ENCODE measurements at places on chromosomes 7 and 10.

GRCh38 chr10:102617816-102618215 is 26.5 kb upstream of the TRIM8 start:
- DNase-seq = no peak

- DNase-seq = no peak
Measured at GRCh38 chr10:78229489-78229888, 195.8 kb downstream of the RPS24 start.

- no peak for DNase-seq
Measured at GRCh38 chr10:4249841-4250586, 465.0 kb upstream of the KLF6 start.

- no peak for DNase-seq
Measured at GRCh38 chr7:142801601-142802295, 31.0 kb downstream of the PRSS2 start.

GRCh38 chr10:88138319-88138848 is 275.0 kb downstream of the PTEN start:
- DNase-seq = no peak

GRCh38 chr7:146116521-146117222 is at the start of gene CNTNAP2:
Gene CNTNAP2 (plus strand): TSS chr7:146116801. CDS start chr7:146116877, 76 bp downstream.
- DNase-seq = peak; percentile 17

- DNase-seq = no peak
Measured at GRCh38 chr10:47038881-47039561, 127.8 kb downstream of the PTPN20 start.

GRCh38 chr7:41940760-41941343 is 238.0 kb upstream of the INHBA start:
- no peak for DNase-seq

- DNase-seq = no peak
Measured at GRCh38 chr7:69588773-69589172, 9.5 kb upstream of the AUTS2 start.

DNA sequence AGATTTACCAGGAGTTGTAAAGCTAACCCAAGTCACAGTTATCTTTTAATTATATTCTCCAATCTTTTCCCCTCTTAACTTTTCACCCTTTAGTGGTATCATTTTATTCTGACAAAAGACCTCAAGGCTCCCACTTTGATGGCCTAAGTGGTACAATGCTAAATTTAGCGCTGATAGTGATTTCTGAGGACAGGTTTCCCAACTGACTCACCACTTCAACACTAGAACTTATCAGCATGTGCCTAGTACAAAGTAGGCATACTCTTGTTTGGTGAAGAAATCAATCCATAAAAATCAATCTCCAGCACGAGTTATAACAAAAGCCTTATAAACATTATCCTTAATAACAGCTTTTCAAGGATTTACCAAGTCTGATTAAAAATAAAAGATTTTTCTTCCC is 7.5 kb downstream of the SNX13 start:
- DNase-seq = no peak

- no peak for DNase-seq
Measured at GRCh38 chr10:46525177-46525823, 31.2 kb downstream of the GPRIN2 start.

- no peak for DNase-seq
Measured at GRCh38 chr10:1465993-1466764, 271.1 kb downstream of the ADARB2 start.

- DNase-seq = no peak
Measured at GRCh38 chr7:96061844-96062243, 260.1 kb downstream of the SLC25A13 start.

DNA sequence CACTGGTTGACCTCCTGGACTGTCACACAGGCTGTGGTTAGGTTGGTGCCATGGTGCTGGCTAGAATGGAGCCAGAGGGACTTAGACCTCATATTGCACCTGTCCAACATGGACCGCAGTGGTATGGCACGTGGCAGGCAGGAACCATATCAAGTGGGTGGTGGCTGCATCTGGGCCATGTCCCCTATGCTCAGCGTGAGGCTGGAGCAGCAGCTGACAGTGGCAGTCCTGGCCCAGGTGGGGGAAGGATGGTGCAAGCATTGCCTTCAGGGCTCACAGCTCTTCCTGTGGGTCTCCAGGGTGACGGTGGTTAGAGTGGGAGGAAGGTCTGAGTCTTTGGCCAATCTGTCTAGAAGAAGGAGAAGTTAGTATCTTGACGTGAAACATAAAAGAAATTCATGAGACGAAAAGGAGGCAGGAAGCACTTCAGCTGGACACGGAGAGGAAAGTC is 54.5 kb upstream of the PFKFB3 start:
- no peak for DNase-seq

GRCh38 chr10:71623098-71623985 is 96.2 kb downstream of the C10orf105 start:
- DNase-seq = no peak

DNA sequence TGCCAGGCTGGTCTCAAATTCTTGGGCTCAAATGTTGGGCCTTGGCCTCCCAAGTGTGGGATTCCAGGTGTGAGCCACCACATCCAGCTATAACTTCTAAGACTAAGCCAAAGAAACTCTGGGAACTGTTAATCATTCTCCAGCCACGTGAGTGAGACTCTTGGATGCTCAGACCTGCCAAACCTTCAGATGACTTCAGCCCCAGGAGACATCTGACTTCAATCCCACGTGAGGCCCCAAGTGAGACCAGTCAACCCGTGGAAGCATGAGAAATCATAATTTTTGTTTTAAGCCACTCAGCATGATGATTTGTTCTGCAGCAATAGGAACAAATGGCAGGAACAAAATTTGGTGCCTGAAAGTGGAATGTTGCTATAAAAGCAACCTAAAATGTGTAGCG is 4.3 kb upstream of the PCBD1 start:
- no peak for DNase-seq

- DNase-seq = no peak
Measured at GRCh38 chr7:105857009-105857952, 19.1 kb downstream of the ATXN7L1 start.

- DNase-seq = no peak
Measured at GRCh38 chr10:29761916-29762315, 127.1 kb upstream of the SVIL start.

DNA sequence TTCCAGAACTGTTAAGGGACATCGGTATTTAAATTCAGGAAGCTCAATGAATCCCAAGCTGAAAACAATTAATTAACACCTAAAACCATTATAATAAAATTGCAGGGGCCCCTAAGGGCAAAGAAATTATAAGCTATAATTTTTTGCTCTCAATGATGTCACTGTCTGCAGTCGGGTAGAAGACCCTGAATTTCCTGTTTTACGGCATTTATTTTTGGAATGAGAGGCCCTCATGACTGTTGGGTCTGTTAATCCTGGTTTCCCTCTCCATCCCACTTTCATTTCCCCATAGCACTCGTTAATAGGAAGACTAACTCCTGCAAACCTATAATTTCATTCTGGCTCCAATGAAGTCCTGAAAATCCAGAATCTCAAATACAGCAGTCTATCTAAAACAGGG is 25.8 kb upstream of the GPR37 start:
- no peak for DNase-seq

DNA sequence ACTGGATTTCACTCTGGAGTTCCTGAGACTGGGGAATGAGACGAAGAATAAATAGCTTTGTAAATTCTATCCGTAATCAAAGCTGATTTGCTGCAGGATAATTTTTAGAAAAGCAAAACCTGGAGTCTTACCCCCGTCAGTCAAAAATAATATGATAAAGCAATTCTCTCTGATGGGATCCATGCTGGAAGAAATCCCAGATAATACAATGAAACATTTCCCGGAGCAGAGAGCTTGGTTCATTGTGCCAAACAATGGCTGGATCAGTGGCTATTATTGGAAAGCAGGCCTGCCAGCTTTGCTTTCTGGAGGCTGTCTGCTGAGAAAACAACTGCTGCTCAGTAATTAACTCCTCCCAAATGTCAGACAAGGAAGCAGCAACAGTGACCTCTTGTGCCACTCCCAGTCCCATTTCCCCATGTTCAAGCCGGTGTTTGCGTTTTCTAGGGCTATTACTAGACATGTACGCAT is 609.4 kb upstream of the PCDH15 start:
- no peak for DNase-seq

DNA sequence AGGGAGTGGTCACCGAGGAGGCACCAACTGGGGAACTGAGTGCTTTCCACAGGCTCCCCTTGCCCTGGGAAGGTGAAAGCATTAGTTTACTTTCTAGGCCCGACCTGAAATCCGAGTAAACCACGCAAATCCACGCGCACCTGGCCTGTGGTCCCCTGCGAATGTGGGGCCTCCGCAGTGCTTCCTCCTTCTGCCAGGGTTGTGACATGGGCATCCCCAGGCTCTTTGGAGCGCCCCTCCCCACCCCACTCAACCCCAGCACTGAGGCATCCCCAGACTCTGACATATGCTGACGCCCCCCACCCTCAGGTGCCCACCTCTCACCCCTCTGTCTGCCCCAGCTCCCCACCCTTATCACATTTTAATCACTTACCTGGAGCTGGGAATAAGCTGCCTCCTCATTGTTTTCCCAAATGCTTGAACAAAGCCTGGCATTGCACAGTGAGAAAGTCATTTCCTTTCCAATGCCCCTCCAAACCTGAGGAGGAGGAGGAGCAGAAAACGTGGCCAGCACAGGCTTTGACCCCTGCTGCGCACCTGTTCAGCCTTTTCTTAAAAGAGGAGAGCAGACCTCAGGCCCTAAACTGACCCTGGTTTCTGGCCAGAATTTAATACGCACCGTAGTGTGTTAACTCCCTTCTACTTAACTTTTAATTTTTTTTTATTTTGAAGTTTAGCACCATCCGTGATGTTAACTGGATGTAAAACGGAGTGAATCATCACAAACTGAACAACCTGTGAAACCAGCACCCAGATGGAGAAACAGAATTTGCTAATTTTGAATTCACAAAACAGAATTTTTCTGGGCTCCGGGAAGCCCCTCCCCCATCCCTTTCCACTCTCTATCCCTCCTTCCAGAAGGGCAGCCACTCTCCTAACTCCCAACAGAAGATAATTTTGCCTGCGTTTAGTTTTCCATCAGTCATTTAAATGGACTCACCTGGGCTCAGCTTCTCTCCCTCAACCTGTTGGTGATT is 129.4 kb downstream of the WDR11 start:
- no peak for DNase-seq

DNA sequence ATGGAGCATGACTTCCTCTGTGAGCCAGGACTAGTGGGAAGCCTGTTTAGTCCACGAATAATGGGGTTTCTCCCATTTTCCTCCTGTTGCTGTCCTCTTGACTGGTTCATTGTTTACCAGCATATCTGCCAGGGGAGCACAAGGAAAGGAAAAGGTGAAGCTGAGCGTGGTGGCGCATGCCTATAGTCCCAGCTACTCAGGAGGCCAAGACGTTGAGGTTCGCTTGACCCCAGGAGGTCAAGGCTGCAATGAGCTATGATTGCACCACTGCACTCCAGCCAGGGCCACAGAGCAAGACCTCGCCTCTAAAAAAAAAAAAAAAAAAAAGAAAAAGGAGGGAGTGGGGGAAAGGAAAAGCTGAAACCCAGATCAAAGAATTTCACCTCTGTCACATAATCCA is 5.8 kb upstream of the IL2RA start:
- no peak for DNase-seq

DNA sequence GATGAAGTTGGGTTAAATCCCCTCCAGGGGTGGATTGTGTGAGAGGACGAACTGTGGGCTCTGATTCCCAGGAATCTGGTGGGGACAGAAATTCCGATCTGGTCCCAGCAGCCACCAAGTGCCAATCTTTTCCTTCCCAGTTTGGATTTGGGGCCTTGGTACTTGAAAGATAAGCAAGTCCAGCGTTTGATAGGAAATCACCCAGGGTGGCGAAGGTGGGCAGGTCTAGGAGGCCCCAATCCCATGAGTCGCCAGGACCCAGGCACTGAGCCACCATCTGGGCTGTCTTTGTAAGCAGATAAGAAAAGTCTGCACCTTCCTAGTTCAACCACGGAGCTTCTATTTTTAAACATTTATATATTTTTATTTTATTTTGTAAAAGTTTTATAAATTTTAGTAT is 122.6 kb upstream of the LSM8 start:
- DNase-seq = no peak

- DNase-seq = no peak
Measured at GRCh38 chr7:27601217-27601616, 61.5 kb downstream of the HIBADH start.

DNA sequence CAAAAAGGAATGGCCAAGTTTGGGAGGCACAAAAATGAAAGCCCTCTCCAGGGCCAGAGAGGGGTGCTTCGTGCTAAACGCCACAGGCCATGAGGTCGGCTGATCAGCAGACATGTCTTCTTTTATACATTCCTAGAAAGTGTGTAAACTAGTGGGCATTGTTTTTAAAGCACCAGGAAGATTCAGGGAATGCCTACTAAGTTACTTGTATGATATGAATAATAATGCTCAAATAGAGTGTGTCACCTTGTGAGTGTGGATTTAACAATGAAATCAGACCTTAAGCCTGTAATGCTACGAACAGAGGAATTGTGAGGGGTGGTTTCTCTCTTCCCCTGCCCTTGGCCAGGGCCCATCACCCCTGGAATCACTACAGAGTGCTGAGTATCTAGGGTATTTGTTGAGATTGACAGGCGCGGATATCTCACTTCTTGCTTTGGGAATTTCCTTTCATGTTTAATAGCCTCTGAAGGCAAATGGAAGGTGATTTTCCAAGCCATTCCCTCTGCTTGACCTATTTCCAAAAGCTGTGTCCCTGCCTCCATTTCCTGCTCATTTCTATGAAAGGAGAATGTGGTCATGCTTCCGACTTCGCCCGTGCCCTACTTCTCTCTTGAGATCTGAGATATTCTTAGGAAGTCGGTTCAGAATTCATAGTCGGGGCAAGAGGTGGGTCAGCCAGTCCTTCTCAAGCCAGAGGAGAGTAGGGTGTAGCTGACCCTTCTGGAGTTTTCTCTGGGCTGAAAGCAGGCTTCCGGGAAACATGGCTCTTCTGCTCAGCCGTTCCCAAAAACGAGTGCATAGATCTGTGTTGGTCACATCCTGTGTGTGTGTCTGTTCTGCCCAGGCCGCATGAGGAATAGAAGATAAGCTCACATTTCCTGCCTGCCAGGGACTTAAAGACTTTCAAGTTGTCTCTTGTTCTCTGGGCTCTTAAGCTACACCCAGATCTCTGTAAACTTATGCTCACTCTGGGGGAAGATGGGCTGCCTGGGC is 167.8 kb upstream of the ITGB1 start:
- no peak for DNase-seq

DNA sequence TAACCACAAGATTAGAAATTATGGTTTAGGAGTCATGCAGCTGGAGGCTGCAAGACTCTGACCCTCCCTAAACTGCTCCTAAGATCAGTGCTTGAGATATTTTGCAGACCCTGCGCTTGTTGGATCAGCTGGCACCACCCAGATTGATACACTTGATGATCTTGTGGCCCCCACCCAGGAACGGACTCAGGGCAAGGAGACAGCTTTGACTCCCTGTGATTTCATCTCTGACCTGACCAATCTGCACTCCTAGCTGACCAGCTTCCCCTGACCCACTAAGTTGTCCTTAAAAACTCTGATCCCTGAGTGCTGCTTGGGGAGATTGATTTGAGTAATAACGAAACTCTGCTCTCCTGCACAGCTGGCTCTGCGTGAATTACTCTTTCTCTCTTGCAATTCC is 8.0 kb upstream of the RAB18 start:
- no peak for DNase-seq

GRCh38 chr10:12212454-12212853 is 16.5 kb downstream of the CDC123 start:
- no peak for DNase-seq

All from brain pericyte (primary cell).